ENCODE measurements at places on chromosomes 1 and 21. TPM values are rescaled to one million over a fixed set of nuclear protein-coding genes. Genes with fewer than 3 reads are reported as not detected.
A peak's percentile ranks its signal among the peaks of the same experiment; 100 is the strongest.

GRCh38 chr1:227914801-227915563, 32.8 kb downstream of the WNT9A start:
- H3K27me3 ChIP-seq, result no peaks in the 10 kb centered on the region
- H3K27ac ChIP-seq, result no peak overlapping the region
- no peaks in the 10 kb centered on the region for H3K4me1 ChIP-seq
- DNase-seq, result no peak
- H3K4me3 ChIP-seq, result no peak overlapping the region

PTPRC gene
- total RNA-seq, result 36.0 TPM

KRTAP19-1 gene
- not detected for total RNA-seq

GRCh38 chr21:31671931-31672330, 12.4 kb downstream of the SOD1 start:
- no peak overlapping the region for H3K27ac ChIP-seq
- DNase-seq, result no peak
- H3K4me1 ChIP-seq, result no peaks in the 10 kb centered on the region
- H3K36me3 ChIP-seq, result no peaks in the 10 kb centered on the region
- H3K27me3 ChIP-seq, result no peaks in the 10 kb centered on the region

DNA sequence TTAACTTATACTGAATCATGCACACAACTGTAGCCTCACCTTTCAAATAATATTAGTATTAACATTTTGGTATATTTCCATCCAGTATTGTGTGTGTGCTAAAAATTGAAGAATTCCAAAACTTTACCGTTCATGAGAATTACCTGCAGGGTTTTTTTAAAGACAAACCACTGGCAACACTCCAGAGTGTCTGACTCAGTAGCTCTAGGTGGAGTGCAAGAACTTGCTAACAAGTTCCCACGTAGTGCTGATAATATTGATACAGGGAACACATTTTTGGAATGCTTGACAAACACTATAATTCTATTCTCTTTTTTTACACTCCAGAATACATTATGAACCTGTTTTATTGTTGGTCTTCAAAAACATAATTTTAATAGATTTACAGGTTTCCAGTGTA, 27.7 kb upstream of the SLC5A9 start:
- H3K36me3 ChIP-seq, result no peaks in the 10 kb centered on the region
- no peak overlapping the region for H3K27ac ChIP-seq
- DNase-seq, result no peak

GRCh38 chr1:218344814-218345672, at the start of gene TGFB2:
Gene TGFB2, plus strand, starts transcription at chr1:218345336. Its CDS starts 1,366 bp downstream, at chr1:218346702.
- H3K4me3 ChIP-seq, result peak within 1 kb of the TSS; percentile 60
- H3K27ac ChIP-seq, result peak within 1 kb of the TSS; percentile 85
- no peaks in the 10 kb centered on the region for H3K4me1 ChIP-seq
- DNase-seq, result no peak

KLHDC8A gene
- not detected for total RNA-seq

DNA sequence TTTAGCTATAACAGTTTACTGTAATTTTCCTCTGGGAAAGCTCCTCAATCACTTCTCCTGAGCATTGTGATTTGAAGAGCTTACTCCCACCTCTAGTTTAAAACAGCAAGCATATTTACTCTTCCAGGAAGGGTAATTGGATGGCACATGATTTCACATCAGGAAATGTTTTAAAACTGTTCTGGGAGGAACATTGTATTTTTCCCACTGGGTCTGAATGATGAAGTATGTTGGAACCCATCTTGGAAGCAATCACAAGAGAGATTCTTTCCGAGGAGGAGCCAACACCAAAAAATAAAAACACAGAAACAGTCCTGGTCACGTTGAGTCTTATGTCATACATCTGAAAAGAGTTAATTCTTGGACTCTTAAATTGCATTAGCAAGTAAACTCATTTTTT, 17.3 kb downstream of the MAP10 start:
- no peak overlapping the region for H3K4me3 ChIP-seq
- no peaks in the 10 kb centered on the region for H3K36me3 ChIP-seq
- H3K4me1 ChIP-seq, result no peaks in the 10 kb centered on the region
- H3K27me3 ChIP-seq, result no peaks in the 10 kb centered on the region

DNA sequence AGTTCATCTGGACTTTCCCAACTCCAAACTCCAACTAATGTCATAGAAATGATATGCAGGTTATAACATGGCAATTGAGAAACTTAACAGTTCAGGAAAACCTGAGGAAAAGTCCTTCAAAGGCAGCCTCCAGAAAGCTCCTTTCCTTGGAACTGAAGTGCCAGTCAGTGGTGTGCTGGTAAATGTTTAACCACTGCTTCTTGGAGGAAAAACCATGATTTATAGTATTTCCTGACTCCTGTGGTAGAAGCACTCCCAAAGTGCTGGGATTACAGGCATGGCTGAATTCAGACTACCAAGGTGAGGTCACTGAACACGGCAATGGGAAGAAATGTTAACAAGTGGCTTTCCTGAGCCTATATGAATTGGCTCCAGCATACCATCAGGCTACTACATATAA, 26.7 kb upstream of the ZNHIT6 start:
- no peak overlapping the region for H3K4me3 ChIP-seq
- DNase-seq, result no peak
- H3K36me3 ChIP-seq, result no peaks in the 10 kb centered on the region
- H3K27me3 ChIP-seq, result no peaks in the 10 kb centered on the region
- H3K27ac ChIP-seq, result no peak overlapping the region

TMEM200B gene
- 21.0 TPM for total RNA-seq

DNA sequence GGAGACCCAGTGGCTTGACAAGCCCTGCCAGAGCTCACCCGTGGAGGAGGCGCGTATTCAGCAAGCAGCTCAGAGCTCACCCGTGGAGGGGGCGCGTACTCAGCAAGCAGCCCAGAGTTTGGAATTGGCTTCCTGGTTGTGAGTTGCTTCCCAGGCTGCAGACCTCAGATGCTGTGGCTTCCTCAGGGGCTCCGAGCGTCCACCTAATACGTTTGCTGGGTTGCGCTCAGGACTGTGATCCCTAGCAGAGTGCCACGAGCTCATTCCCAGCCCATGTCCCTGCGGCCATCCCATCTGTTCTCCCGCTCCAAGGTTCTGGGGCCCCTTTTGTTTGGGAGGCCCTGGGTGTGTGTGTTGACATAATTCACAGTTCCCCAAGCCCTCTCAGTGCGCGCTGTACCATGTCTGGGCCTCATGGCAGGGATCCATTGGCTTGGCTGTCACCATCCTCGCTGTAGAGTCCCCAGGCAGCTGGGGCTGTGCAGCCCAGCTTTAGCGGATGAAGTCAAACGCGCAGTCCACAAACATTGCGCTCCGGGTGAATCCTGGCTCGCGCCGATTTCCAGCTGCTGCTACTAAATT, 3.6 kb downstream of the AJAP1 start:
- no peak overlapping the region for H3K4me3 ChIP-seq
- no peak overlapping the region for H3K27ac ChIP-seq
- H3K27me3 ChIP-seq, result peaks cover 47% of the 10 kb centered on the region
- no peaks in the 10 kb centered on the region for H3K36me3 ChIP-seq

DNA sequence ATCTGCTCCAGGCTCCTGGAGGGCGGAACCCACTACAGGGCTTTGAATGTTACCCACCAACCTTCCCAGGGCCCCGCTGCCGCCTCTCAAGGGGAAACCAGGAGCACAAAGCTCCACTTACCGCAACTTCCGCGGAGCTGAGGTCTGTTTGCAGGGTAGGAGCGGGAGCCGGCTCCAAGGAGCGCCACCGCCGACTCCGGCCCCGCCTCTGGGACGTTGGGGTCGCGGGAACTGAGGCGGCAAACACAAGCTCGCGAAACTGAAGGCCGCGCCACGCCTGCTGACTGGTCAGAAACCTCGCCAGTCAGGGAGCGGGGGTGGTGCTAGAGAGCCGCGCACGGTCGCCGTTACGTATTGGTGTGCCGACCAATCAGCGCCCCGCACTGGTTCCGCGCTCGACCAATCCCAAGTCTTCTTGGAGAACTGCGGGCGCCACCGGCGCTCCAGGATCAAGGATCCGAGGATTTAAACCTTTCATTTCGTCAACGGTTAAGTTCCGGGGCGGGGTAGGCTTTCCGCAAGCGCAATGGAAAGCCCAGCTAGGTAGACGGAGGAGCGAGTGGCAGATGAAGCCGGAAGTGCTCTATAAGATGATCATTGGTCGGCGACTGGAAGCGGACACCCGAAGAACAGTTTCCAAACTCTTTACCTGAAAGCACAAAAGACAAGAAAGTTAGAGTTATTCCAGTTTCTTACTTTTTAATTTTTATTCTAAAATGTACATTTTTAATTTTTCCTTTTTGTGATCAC, at the start of gene STIL:
Gene STIL (minus strand): TSS at position 233 of the 750 bp plus-strand sequence. CDS start 3,828 bp downstream, outside the sequence.
- H3K27me3 ChIP-seq, result no peaks in the 10 kb centered on the region
- no peaks in the 10 kb centered on the region for H3K36me3 ChIP-seq
- no peaks in the 10 kb centered on the region for H3K4me1 ChIP-seq
- DNase-seq, result peak; percentile 99

- no peak overlapping the region for H3K4me3 ChIP-seq
- no peaks in the 10 kb centered on the region for H3K4me1 ChIP-seq
- no peaks in the 10 kb centered on the region for H3K27me3 ChIP-seq
- H3K27ac ChIP-seq, result no peak overlapping the region
These were observed 51.2 kb downstream of the DIP2A start for GRCh38 chr21:46509741-46510502.

DNA sequence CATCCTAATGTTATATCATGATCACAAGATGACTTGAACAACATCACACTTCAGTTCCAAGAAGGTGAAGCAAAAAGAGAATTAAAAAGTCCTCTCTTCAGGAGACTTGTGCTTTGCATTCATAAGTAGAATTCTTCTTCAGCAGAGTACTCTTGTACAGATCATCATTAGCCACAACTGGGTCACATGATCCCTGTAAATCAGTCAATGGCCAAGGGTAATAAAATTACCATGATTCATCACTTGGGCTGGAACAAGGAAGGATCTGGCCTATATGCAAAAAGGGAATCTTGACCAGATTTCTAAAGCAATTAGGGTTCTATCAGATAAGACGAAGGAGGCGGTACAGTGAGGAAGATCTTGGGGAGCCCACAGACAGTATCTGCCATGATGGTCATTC, 458.0 kb upstream of the DEPDC1 start:
- DNase-seq, result no peak
- H3K27me3 ChIP-seq, result no peaks in the 10 kb centered on the region
- H3K27ac ChIP-seq, result no peak overlapping the region
- H3K36me3 ChIP-seq, result no peaks in the 10 kb centered on the region
- H3K4me1 ChIP-seq, result no peaks in the 10 kb centered on the region

LCE2C gene
- not detected for total RNA-seq

DNA sequence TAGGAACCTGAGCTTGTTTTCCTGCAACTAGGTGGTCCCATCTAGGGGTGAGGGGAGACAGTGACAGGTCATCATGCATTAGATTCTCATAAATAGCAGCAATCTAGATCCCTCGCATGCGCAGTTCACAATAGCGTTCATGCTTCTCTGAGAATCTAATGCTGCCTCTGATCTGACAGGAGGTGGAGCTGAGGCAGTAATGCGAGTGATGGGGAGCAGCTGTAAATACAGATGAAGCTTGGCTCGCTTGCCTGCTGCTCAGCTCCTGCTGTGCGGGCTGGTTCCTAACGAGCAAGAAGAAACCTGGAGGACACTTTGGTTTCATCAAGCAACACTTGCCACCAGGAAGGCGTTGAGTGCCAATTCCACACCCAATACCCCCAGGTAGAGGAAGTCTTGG, 95.1 kb upstream of the OLIG2 start:
- no peaks in the 10 kb centered on the region for H3K4me1 ChIP-seq
- no peaks in the 10 kb centered on the region for H3K27me3 ChIP-seq
- no peak overlapping the region for H3K4me3 ChIP-seq
- no peak overlapping the region for H3K27ac ChIP-seq

GRCh38 chr1:212133319-212133718, 97.8 kb downstream of the DTL start:
- H3K27ac ChIP-seq, result no peak overlapping the region
- no peak overlapping the region for H3K4me3 ChIP-seq
- H3K36me3 ChIP-seq, result no peaks in the 10 kb centered on the region
- no peak for DNase-seq
- no peaks in the 10 kb centered on the region for H3K27me3 ChIP-seq
- no peaks in the 10 kb centered on the region for H3K4me1 ChIP-seq
